ENCODE measurements at places on chromosomes 5 and 9. TPM values are rescaled to one million over a fixed set of nuclear protein-coding genes. Genes with fewer than 3 reads are reported as not detected.

The RNF183 gene
- total RNA-seq = 0.12 TPM

The PTPN3 gene
- total RNA-seq = 3.6 TPM

- peaks cover 1% of the 10 kb centered on the region for H3K36me3 ChIP-seq
- peaks cover under 1% of the 10 kb centered on the region for H3K27me3 ChIP-seq
- peaks cover 47% of the 10 kb centered on the region for H3K4me1 ChIP-seq
- peak overlapping the region; percentile 88 for H3K27ac ChIP-seq
These were observed 753 bp downstream of the ARHGAP26 start for GRCh38 chr5:142770650-142771609.

- H3K36me3 ChIP-seq = no peaks in the 10 kb centered on the region
- no peak for DNase-seq
- no peak overlapping the region for H3K27ac ChIP-seq
- peaks cover 16% of the 10 kb centered on the region for H3K27me3 ChIP-seq
- H3K4me1 ChIP-seq = no peaks in the 10 kb centered on the region
- no peak overlapping the region for H3K4me3 ChIP-seq
These were observed 6.3 kb upstream of the WDR38 start for GRCh38 chr9:124846969-124847368.

- H3K27ac ChIP-seq = no peak overlapping the region
- H3K27me3 ChIP-seq = no peaks in the 10 kb centered on the region
- DNase-seq = peak; percentile 39
- no peaks in the 10 kb centered on the region for H3K36me3 ChIP-seq
- H3K4me3 ChIP-seq = no peak overlapping the region
- H3K4me1 ChIP-seq = peaks cover 50% of the 10 kb centered on the region
These were observed 194.4 kb upstream of the PTGER4 start for GRCh38 chr5:40485021-40485998.

DNA sequence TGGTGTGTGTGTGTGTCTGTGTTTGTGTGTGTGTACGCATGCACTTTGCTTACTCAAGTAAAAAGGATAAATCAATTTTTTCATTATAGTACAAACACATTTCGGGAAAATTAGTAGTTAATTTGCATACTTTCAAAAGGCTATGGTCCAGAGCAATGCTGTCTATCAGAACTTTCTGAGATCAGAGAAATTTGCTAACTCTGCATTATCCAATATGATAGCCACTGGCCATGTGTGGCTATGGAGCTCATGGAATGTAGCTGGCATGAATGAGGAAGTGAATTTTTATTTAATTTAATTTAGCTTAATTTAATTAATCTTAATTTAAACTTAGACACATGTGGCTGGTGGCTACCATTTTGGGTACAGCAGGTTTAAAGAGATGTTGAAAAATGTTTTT, 289.6 kb downstream of the MAT2B start:
- DNase-seq = no peak
- no peaks in the 10 kb centered on the region for H3K4me1 ChIP-seq
- H3K27ac ChIP-seq = no peak overlapping the region
- H3K4me3 ChIP-seq = no peak overlapping the region
- H3K27me3 ChIP-seq = no peaks in the 10 kb centered on the region
- no peaks in the 10 kb centered on the region for H3K36me3 ChIP-seq

DNA sequence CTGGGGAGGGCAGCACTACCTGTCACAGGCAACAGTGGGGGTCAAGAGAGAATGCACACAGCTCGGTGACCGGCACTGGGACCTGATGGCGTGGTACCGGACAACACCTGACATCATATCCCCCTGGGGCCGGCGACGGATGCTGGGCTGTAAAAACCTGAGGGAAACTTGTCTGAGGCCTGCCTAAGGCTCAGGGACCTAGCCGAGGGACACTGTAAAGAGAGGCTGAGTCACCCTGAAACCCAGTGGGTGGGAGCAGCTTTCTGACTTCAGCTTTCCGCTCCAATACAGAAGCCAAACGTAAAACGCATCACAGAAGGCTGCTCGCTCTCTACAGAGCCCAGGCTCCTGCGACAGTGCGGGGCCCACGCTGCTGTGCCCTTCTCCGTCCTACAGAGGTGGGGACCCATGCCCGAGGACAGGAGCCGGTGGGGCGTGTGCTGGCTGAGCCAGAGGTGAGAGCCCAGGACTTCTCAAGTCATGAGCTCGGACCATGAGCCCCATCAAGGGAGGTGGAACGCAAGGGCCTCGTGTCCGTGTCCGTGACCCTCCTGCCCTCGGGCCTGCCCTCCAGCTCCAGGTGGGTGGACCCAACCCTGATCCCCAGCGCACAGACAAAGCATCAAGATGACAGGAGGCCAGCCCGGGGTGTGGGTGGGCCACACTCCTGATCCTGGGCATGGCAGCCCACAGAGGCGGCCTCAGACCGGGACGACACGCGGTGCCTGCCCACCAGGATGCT, 5.3 kb downstream of the RALGDS start:
- peak; percentile 88 for DNase-seq
- H3K4me1 ChIP-seq = peaks cover 48% of the 10 kb centered on the region
- H3K27me3 ChIP-seq = no peaks in the 10 kb centered on the region
- peak overlapping the region; percentile 73 for H3K4me3 ChIP-seq
- peak overlapping the region; percentile 91 for H3K27ac ChIP-seq

DNA sequence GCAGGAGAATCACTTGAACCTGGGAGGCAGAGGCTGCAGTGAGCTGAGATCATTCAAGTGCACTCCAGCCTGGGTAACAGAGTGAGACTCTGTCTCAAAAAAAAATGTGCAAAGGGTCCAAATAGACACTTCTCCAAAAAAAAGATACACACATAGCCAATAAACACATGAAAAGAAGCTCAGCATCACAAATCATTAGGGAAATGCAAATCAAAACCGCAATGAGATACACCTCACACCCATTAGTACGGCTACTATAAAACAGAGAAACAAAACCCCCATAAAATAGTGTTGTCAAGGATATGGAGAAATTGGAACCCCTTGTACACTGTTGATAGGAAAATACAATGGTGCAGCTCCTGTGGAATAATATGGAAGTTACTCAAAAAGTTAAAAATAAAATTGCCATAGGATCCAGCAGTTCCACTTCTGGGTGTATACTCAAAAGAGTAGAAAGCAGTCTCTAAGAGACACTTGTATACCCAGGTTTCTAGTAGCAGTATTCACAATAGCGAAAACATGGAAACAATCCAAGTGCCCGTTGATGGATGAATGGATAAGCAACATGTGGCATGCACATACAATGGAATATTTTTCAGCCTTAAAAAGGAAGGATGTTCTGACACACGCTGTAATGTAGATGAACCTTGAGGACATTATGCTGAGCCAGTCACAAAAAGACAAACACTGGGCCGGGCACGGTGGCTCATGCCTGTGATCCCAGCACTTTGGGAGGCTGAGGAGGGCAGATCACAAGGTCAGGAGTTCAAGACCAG, 57.2 kb upstream of the PPARGC1B start:
- H3K27ac ChIP-seq = no peak overlapping the region
- H3K4me3 ChIP-seq = no peak overlapping the region
- H3K27me3 ChIP-seq = peaks cover 7% of the 10 kb centered on the region
- no peaks in the 10 kb centered on the region for H3K36me3 ChIP-seq
- H3K4me1 ChIP-seq = no peaks in the 10 kb centered on the region

DNA sequence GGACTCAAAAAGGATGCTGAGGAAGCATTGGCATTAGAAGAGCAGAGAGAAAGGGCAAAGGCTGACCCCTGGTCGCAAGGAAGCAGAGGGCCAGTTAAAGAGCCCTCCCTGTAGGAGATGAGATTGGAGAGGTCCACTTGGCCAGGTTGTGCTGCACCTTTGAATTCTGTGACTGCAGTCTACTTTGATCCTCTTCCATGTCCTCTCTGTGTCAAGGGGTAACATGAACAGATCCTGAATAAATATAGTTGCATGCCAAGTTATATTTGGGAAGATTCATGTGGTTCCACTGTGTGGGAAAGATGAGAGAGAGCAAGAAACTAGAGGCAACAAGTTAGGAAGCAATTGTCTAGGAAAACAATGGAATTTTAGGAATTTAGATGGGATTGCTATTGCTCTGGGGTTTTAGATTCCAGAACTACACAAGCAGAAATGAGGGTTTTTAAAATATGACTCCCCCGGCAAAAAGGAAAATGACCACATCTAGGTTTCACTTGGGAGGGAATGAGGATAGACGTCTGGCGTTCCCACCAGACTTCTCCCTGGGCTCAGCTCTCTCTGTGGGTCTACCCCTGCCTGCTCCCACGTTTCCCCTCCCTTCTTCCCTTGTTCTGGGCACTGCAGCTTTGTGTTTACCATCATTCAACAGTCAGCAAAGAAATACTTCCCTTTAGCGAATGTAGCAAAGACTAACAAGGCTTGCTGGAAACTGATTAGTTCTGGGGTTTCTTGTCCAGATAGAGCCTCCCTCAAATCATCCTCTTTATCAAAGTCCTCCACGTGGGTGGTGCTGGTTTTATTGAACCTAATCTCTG, 63.6 kb downstream of the SNX18 start:
- no peak overlapping the region for H3K27ac ChIP-seq
- H3K36me3 ChIP-seq = no peaks in the 10 kb centered on the region
- no peak for DNase-seq
- no peaks in the 10 kb centered on the region for H3K4me1 ChIP-seq
- H3K4me3 ChIP-seq = no peak overlapping the region

DNA sequence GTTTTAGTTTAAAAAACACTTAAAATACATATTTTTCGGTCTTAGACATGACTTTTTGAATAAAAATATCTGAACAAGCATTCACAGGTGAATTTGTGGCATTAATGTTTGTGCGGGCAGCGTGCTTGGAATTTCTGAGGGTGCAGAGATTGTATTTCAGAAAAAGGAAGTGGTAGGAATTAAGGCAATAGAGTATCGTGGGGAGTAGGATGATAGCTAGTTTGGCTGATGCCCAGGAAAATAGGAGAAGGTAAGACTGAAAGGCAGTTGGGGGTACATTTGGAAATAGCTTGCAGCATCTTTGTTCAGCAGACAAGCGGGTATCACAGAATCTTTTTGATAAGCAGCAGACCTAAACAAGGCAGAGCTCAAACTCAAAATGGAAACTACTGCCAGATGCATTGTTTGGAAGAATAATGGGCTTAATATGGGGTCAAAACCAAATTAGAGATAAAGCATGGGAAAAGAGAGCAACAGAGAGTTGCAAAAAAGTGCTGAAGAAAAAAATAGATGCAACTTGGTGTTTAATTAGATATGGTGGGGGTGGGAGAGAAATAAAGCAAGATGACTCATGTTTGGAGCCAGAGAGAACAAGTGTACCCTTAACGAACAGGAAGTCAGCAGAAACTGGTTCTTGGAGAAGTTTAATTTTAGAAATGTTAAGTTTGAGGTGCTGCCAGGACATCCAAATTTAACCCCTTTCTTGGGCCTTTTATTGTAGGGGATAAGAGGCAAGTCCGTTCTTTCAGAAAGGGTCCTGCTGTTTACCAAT, 85.7 kb upstream of the ARRDC3 start:
- H3K36me3 ChIP-seq = no peaks in the 10 kb centered on the region
- no peak for DNase-seq
- H3K27me3 ChIP-seq = no peaks in the 10 kb centered on the region

GRCh38 chr5:88826646-88827585, 56.1 kb downstream of the MEF2C start:
- no peaks in the 10 kb centered on the region for H3K36me3 ChIP-seq
- H3K27me3 ChIP-seq = peaks cover 15% of the 10 kb centered on the region
- H3K4me1 ChIP-seq = peaks cover 34% of the 10 kb centered on the region
- peak; percentile 55 for DNase-seq

The DMRT3 gene
- not detected for total RNA-seq

DNA sequence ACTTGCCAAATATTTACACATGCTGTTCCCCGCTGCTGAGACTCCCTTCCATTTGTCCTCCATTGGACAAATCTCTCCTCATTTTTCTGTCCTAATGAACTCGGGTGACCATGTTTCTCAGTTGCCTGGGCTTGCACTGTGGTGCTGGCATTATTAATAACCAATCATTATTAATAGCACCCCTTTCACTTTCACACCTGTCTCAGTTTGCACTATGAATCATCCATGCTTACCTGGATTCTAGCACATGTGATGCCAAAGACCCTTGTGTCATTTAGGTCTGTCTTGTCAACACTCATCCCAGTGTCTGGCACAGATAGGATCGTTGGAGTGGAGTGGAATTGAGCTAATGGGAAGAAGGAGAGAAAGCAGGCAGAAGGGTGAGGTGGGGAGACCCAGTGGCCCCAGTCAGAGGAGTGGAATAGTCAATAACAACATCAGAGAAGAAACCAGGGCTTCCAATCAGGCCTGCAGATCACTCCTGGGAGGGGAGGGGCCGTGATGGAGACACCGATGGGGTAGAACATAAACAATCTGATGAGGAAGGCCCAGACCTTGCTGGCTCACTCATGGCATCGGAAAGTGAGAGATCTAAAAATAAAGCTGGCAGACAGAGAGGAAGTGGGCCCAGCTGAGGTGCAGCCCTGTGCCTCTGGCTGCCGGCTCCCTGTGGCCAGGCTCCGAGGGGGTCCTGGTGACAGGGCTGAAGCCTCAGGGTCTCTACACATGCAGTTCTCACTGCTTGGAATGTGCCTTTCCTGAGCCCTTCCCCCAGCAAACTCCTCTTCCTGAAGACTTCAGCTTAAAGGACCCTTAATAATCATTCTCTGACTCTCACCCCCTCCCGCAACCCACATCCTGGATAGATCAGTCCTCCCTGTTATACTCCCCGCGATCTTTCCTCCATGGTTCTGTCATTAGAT, 33.5 kb upstream of the CRB2 start:
- H3K27ac ChIP-seq = peak overlapping the region; percentile 84
- H3K4me3 ChIP-seq = peak overlapping the region; percentile 62
- DNase-seq = peak; percentile 86
- no peaks in the 10 kb centered on the region for H3K36me3 ChIP-seq

The ERGIC1 gene
- 47.1 TPM for total RNA-seq

DNA sequence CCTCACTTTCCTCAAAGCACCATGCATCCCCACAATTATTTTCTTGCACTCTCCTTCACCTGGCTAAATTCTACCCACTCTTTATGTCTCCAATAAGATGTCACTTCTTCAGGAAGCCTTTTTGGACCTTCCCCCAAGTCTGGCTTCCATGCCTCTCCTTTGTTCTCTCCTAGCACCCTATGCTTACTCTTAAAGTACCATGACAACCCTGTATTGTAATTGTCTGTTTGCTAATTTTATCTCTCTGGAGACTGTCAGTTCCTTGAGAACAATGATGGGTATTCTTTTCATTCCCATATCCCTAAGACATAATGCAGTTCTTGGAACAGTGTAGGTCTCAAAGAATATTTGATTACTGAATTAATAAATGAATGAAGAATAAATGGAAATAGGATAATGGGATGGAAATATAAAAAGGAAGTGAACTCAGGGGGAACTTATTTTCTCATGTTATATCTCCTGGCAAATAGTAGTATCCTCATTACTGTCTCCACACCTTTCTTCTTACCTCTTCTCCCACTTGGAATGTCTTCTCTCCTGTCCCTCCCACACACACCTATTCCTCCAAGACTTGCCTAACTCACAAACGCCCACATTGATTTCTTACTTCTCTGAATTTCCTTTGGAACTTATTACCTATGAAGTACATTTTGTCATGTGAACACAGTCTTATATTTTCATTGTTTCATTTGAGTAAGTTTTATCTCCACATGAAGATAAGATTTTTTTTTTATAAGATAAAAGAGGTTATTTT, 499.1 kb downstream of the NFIB start:
- no peak for DNase-seq
- H3K27ac ChIP-seq = no peak overlapping the region
- no peaks in the 10 kb centered on the region for H3K36me3 ChIP-seq
- no peak overlapping the region for H3K4me3 ChIP-seq
- no peaks in the 10 kb centered on the region for H3K4me1 ChIP-seq

Measured in activated CD4-positive, alpha-beta T cell treated with anti-CD3 and anti-CD28 coated beads, Interleukin-2, amount 10 ng/mL, durations not matched to agents 24 days and 14 days (primary cell).